NCI-H446 treated with DMSO at 0.1 percent for 48 hours (cell line): ENCODE measurements at places on chromosomes 1 and 21.

- DNase-seq = no peak
These were observed 60.7 kb upstream of the CDC42BPA start for GRCh38 chr1:227378871-227379554.

- DNase-seq = no peak
These were observed 547 bp downstream of the FOXD2 start for GRCh38 chr1:47438165-47439016.

GRCh38 chr1:228497206-228497605 is 10.0 kb downstream of the RNF187 start:
- DNase-seq = no peak

GRCh38 chr1:246629030-246629429 is 62.8 kb downstream of the CNST start:
- DNase-seq = no peak

DNA sequence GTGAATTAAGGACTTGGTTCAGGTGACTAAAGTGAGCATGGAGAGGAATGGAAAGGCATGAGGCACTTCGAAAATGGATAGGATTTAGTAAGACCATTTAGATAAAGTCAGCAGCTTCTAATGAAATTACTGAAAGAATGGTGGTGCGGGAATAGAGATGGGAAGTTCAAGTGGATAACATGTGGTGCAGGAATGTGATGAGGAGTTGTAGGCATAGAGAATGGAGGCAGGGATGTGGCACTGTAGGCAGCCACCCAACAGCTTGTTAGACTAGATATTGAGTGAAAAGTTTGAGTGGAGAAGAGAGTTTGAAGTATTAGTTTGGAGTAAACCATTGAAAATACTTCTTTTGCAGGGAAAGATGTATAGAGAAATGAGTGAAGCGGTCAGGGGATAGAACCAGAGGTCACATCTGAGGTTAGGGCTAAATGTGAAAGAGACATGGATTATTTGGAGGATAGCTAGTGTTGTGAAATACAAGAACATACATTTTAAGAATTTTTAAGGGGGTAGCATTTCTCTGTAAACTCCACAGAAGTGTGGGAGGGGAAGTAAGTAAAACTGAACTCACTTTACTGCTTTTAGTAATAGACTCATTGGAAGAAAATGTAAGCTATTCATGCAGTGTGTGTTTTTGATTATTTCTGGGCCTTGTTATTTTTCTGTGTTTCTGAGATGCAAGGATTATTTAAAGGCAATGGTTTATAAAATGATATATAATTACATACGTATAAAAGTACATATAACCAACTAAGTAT is 46.2 kb downstream of the DYRK1A start:
- no peak for DNase-seq

DNA sequence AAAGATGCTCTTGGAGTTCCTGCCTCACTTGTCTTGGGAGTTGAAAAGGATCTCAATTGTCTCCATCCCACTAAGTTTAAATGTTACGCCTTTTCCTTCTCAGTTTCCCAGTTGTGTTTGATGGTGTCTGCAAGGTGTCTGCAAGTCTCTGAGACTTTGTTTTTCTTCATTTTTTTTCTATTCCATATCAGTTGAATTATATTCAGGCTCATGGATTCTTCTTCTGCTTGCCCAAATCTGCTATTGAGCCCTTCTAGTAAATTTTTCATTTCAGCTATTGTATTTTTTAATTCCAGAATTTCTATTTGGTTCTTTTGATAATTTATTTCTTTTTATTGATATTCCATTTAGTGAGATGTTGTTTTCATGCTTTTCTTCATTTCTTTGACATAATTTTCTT is 47.4 kb upstream of the TSHB start:
- no peak for DNase-seq
